ENCODE measurements at places on chromosomes 1 and 21.

DNA sequence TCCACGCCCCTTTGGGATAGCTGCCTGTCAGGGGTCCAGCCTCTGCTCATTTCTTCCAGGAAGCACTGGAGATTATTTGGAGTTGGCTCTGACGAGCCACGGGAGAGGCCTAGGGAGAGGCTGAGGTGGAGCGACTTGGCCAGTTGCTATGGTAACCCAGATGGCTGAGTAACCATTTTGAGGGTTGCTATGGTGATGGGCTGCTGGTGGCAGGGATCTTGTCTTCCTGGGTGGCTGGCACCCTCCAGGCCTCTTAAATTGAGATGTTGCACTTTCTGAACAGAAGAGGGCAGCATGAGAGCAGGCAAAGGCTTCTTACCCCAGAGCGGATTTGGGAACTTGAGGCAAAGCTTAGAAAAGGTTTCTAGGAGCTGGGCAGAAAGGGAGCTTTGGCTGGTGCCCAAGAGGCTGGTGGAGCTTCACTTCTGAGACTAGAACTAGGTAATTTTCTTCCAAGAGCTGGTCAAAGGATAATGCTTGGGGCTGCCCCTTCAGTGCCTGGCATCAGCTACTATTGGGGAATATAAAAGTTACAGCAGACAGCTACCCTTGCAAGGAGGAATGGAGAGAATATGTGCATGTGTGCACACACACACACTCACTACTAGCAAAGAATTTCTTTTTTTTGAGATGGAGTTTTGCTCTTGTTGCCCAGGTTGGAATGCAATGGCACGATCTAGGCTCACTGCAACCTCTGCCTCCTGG is 72.5 kb downstream of the NDUFS5 start:
- peak; percentile 93 for DNase-seq

DNA sequence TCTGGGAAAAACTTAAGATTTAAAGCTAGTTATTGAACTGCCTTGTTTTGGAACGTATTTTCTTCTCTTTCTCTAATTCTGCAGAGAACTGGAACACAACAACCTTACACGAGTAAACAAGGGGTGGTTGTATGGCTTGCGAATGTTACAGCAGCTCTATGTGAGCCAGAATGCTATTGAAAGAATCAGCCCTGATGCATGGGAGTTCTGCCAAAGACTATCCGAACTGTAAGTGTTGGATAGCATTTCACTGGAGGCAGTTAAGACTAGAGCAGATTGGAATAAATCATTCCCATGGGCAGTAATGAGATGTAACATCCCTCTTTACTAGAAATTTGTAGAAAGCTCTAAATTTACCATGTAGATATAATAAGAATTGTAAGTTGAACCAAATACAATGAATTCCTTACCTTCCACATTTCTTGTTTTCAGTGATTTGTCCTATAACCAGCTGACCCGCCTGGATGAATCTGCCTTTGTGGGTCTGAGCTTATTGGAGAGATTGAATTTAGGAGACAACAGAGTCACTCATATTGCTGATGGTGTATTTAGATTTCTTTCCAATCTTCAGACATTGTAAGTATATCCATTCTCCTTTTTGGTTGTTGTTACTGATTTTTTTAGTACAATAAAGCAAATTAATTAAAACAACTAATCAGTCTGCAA is 22.9 kb downstream of the LRIG2 start:
- DNase-seq = no peak

GRCh38 chr21:36636016-36636415 is 62.9 kb upstream of the SIM2 start:
- DNase-seq = no peak

- no peak for DNase-seq
These were observed 18.0 kb upstream of the PRDM15 start for GRCh38 chr21:41897047-41897669.

DNA sequence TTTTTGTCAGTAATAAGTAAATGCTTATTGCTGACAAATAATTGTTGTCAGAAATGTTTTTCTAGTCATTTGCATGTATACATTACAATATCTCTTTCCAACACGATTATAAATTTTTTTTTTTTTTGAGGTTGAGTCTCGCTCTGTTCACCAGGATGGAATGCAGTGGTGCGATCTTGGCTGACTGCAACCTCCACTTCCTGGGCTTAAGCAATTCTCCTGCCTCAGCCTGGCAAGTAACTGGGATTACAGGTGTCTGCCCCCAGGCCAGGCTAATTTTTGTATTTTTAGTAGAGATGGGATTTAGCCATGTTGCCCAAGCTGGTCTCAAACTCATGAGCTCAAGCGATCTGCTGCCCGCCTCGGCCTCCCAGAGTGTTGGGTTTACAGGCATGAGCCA is 72.0 kb upstream of the ATF3 start:
- no peak for DNase-seq

DNA sequence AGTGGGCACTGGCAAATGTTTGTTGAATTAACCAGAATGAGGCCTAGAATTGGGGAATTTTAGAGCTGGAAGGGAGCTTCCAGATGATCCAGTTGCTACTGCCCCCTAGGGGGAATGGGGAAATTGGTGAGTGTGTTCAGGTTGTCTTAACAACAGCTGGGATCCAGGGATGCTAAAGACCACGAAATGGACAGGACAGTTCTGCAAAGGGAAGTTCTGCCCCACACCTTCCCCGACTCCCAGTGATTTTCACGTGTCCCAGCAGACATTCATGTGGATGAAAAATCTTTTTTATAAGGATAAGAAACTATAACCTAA is 33.9 kb downstream of the TRIM62 start:
- peak; percentile 44 for DNase-seq

GRCh38 chr1:246661451-246661850 is 62.8 kb upstream of the SCCPDH start:
- DNase-seq = no peak

DNA sequence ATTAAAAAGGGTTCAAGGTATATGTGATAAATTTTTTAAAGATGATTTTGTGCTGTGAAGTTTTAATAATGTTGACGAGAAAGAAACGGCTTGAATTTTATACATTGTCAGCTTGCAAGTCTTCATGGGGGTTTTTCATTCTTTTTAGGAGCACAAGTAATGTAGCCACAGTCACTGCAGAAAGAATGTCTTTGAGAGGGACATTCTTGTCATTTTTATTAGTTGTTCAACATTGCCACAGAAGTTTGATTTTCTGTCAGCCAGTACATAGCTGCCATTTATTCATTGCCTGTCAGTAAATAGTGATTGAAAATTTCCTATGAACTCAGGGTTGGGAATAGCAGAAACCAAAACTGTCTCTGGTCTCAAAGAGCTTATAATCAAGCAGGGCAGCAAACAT is 156.3 kb downstream of the DHRS3 start:
- DNase-seq = peak; percentile 21

GRCh38 chr1:110084227-110085078 is 14.0 kb upstream of the ALX3 start:
- peak; percentile 65 for DNase-seq

- DNase-seq = no peak
These were observed 54.0 kb downstream of the OLFML3 start for GRCh38 chr1:114033216-114033706.

DNA sequence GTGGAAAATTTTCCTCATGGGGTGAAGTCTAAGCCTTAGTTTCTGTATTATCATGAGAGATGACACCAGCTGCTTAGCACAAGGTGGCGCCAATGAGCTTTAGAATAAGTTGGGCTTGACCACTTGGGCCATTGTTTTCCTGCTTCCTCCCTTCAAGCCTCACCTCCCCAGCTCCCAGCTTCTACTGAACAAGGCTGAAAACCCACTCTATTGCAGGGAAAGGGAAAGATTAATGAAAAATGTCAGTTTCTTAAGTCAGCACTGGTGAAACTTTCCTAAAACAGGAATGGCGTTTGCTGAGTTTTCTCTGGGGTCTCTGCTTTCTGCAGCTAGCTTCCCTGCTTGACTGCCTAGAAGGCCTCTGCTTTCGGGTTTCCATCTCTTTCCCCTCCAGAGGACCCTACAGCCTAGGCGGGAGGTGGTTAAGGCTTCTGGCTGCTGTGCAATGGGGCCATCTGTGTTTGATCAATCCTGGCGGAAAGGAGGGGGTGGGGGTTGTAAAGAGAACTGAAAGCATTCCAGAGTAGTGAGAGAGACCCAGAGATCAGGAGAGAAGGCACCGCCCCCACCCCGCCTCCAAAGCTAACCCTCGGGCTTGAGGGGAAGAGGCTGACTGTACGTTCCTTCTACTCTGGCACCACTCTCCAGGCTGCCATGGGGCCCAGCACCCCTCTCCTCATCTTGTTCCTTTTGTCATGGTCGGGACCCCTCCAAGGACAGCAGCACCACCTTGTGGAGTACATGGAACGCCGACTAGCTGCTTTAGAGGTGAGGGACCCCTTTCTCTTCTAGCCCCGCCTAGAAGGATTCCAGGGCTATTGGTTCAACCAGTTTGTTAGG is at the start of gene OLFML3:
TSS of gene OLFML3 (plus strand) at position 612 of the 840 bp plus-strand sequence. CDS start at position 655, 43 bp downstream.
- DNase-seq = peak; percentile 97

- no peak for DNase-seq
These were observed 140.8 kb upstream of the NBPF11 start for GRCh38 chr1:148292915-148293314.

GRCh38 chr1:106568201-106568974 is 488.1 kb upstream of the PRMT6 start:
- no peak for DNase-seq

DNA sequence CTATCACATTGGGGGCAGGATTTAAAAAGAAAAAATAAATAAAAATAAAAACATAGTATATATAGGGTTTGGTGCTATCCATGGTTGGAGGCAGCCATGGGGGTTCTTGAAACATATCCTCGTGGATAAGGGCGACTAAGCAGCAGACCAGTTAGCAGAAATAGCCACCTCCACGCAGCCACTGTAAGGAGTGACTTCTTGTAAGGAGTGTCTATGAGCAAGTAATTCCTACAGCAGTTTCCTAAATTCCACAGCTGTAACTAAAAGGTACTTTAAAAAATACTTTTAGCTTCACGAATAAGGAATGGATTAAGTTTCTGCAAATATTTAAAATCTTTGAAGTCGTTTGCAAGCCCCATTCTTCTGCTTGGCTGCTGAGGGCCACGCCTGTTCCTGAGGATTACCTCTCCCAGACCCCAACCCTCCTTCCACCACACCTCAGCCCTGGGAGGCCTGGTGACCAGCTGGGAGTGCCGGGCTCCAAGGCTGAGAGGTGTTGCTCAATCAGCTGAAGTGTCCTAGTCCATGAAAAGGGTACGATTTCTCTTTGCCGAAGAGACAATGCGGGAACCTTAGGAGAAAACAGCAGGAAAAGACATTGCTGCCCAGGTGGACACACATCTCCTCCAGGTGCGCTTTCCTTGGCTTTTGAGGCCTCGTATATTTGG is 115.3 kb downstream of the ADSS2 start:
- DNase-seq = no peak

DNA sequence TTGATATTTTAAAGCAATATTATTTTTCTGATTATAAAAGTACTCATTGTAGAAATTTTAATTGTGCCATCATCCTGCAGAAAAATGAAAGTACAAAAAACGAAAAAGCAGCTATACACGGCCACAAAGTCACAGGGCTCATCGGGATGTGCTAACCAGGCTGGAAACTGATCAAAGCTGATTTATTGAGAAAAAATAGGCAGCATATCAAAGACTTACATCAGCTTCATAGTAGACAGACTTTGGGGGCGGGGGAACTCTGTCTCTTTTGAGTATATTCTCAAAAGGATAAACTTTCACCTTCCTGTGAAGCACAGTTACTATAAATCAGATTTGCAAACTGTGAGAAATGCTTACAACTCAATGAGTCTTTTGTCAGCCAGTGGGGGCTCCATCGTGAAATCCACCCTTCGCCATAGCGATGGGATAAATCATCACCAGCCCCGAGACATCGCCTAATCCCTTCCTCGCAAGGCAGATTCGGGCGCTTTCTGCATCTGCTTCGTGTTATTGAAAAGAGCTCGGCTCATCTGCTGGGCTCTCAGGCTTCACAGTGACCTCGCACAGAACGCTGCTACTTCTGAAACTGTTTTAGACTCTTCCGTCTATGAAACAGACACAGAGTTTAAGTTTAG is 69.2 kb upstream of the ERG start:
- DNase-seq = peak; percentile 69

DNA sequence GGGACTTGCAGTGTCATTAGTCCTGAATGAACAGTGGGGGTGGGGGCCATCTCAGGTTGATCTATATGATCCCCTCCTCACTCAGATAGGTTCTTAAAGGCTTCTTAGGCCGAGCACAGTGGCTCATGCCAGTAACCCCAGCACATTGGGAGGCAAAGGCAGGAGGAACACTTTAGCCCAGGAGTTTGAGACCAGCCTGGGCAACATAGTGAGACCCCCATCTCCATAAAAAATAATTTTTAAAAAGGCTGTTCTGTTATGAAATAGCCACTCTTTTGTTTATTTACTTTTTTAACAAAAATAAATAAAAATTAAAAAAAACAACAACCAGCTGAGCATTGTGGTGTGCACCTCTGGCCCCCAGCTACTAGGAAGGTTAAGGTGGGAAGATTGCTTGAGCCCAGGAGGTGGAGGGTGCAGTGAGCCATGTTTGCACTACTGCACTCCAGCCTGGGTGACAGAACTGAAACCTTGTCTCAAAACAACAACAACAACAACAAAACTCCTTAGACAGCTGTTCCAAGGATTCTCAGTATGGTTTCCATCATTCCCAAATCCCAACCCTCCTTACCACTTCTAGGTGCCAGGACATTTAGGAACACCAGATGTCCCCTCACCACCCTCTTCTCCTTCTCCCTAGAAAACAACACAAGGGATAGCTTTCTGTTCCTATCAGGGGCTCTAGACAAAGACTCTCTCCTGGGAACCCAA is 2.0 kb upstream of the TRAPPC3 start:
- no peak for DNase-seq

- no peak for DNase-seq
These were observed 48.3 kb downstream of the GNB1 start for GRCh38 chr1:1842360-1843146.

DNA sequence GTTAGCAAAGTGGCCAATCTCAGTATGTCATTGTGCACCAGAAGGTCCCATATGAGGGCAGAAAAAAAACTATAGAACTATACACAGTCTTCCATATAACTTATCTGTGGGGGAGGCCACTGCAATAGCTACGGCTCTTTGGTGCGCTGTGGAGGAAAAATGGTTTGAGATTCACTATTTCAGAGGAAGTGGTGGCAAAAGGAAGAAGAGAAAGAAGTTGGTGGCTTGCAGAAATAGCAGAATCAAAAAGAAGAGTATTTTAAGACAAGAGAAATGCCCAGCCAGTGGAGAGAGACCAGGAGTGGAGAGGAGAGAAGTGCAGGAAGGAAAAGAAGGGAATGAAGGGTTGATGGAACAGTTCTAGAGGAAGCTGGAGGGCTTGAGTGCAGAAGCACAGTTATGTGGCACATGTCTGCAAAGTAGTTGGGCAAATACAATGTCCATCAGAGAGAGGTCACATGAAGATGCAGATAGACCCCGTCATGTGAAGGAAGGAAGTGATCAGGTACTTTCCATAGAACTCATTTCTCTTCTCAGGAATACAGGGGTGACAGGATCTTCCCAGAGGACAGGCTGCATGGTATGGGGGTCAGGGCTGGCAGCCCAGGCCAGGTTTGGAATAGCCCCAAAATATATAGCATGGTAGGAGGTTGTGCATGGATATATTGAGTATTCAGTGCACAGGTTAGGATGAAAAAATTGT is 64.6 kb downstream of the RUNX1 start:
- no peak for DNase-seq
